ENCODE measurements at places on chromosomes 5 and 9.

GRCh38 chr5:112921026-112921832, 798 bp downstream of the REEP5 start:
- peak; percentile 72 for DNase-seq

- peak; percentile 24 for DNase-seq
Measured at GRCh38 chr5:113043491-113043931, 66.9 kb downstream of the DCP2 start.

DNA sequence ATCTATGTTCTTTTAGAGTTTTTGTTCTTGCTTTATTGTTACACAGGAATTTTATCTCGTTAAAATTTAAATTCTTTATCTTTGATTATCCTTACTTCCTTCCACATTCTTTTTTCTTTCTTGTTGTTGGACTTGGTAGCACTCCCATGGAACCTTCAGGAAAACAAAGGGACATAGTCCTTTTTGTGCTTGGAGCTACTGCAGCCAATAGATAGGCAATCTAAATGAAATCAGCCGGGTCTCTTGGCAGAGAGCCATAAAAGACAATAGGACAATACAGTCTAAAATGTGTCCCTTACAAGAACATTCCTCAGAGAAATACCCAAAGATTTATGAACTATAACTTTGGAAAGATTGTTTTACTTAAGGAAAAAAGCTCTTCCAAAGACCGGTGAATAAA, 548.1 kb upstream of the C9orf72 start:
- DNase-seq: no peak

DNA sequence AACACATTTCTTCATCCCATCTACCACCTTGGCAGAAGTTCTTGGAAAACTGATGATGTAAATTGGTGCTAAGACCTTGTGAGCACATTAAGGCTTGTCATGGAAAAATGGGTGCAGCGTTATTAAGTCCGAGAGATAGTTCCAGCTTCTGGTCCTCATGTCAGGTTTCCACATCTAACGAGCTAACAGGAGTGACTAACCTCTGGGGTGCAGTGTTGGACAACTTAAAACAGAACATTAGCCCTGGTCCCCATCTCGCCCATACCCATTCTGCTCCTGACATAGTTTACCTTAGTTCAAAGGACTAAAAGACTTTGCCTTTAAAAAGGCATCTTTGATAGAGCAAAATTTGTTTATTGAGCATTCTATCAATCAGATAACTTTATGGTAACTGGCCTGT, 128.0 kb downstream of the SLC1A3 start:
- DNase-seq: peak; percentile 18

GRCh38 chr5:135440916-135441315, 6.2 kb downstream of the DCANP1 start:
- no peak for DNase-seq

DNA sequence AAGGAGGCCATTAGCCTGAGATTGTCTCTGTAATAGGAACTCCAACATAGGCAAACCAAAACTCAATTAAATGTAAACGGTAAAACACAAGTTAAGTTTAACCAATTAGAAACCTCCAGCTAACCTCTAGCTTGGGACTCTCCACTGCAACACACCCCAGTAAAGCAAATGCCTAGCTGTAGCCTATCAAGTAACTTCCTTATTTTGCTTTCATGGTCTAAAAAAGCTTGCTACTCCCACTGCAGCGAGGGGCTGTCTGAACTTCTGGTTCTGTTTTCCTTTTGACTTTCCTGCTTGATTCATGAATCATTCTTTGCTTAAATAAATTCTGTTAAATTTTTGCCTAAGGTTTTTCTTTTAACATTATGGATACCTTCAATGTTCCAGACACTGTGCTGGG, 24.4 kb upstream of the C5orf46 start:
- DNase-seq: no peak

GRCh38 chr5:140509898-140510297, 37.6 kb upstream of the EIF4EBP3 start:
- DNase-seq: no peak

DNA sequence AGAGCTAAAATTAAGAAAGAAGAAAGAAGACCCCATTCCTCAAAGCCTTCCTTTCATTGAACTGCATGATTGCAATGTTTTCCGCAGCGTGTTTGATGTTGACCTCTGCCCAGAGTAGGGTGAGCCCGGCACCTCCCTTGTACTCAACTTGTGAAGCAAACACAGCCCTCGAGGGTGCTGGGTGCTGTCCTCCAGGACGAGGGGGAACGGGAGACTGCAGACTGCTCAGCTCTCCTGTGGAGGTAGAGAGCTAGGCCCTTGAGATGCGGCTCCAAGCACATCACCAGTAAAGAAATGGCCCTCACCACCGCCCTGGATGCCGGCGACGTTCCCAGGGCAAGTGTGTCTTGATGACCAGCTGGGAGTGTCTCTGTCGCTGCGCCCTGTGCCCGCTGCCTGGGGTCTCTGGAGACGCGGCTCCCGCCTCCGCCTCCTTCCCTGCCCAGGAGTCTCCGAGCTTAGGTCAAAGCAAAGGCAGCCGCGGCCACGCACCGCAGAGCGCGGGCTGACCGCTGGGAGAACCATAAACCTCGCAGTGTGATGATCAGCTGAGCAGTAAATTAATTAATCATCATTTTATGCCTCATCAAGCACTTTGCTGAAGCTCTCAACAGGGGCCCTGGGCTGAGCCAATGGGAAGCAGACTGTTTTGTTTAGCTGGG, 108.7 kb downstream of the IRX2 start:
- DNase-seq: no peak

- no peak for DNase-seq
Measured at GRCh38 chr5:61001647-61002046, 56.6 kb downstream of the NDUFAF2 start.

DNA sequence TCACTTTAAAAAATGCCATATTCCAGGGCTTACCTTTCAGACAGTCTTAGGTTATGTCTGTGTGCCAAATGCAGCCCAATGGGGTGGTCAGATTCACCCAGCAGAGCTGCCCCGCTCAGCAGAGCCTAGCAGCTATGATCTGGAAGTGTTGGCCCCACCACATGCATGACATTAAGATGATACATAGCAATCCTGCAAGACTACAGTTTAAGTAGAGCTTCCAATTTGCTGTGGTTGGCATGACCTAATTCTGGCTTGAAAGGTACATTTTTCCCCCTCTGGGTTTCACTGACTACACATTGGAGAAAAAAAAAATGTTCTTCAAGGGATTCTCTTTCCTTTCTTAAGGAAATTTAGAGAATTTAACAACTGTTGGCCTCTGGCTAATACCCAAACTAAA, 22.5 kb downstream of the MEF2C start:
- DNase-seq: peak; percentile 49

- no peak for DNase-seq
Measured at GRCh38 chr5:153122403-153122802, 368.1 kb upstream of the GRIA1 start.

GRCh38 chr9:2634153-2634552, 12.6 kb downstream of the VLDLR start:
- no peak for DNase-seq

- DNase-seq: no peak
Measured at GRCh38 chr9:113803811-113804589, 72.1 kb upstream of the ZNF618 start.

- DNase-seq: no peak
Measured at GRCh38 chr5:102262688-102263087, 33.4 kb downstream of the SLCO4C1 start.
